Cortex of kidney (tissue), 1 donor: ENCODE measurements at places on chromosomes 13 and 19.

GRCh38 chr13:29547153-29547552 is 48.3 kb downstream of the SLC7A1 start:
- DNase-seq = no peak

GRCh38 chr13:30224732-30225131 is 82.6 kb downstream of the KATNAL1 start:
- DNase-seq = no peak

DNA sequence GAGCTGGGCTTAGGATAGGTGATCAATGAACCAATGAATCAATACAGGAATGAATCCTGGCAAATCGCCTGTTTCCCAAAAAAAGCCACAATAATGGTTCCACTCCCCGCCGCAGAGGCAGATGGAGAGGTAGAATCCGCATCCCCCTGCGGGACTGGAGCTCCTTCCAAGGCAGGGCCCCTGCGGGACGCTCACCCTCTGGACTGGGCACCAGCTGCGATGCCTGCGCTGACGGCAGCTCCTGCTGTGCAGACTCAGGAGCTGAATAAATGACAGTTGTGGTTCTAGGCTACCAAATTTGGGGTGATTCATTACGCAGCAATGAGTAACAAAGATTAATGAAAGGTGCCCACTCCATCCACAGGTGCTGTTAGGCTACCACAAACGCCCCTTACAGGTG is 8.8 kb upstream of the CDC34 start:
- no peak for DNase-seq

DNA sequence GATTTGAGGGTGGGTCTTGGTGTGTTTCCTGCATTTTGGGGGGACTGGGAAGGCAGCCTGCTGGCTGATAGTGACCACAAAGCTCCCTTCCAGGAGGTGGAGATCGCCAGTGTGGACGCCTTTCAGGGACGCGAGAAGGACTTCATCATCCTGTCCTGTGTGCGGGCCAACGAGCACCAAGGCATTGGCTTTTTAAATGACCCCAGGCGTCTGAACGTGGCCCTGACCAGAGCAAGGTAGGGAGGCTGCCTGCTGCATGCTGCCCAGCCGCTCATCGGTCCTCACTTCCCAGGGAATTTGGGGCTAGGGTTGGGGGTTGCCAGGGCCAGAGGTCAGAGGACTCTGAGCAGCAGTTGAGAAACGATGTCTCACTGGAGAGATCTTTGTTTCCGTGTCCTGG is 30.2 kb downstream of the UPF1 start:
- no peak for DNase-seq

DNA sequence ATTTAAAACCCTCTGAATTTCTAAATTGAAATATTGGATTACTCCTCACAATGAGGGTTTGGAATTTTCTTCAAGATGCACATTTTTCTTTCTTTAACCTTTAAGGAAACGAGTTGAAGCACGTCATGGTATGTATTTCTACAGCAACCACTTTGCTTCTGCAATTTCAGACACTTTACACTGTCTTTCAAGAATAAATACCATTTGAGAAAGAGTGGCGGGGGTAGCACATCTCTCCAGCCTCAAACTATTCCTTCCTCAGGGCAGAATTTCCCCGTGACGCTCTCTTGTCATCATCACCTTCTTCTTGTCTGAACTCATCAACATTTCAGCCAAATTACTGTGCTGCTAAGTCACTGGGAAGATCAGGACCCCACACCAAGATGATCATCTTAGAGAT is 1073.4 kb downstream of the EFNB2 start:
- DNase-seq = no peak

- no peak for DNase-seq
These were observed 5.0 kb upstream of the TINCR start for GRCh38 chr19:5572556-5573286.

- DNase-seq = no peak
These were observed 1.5 kb downstream of the CERS1 start for GRCh38 chr19:18894254-18895037.

DNA sequence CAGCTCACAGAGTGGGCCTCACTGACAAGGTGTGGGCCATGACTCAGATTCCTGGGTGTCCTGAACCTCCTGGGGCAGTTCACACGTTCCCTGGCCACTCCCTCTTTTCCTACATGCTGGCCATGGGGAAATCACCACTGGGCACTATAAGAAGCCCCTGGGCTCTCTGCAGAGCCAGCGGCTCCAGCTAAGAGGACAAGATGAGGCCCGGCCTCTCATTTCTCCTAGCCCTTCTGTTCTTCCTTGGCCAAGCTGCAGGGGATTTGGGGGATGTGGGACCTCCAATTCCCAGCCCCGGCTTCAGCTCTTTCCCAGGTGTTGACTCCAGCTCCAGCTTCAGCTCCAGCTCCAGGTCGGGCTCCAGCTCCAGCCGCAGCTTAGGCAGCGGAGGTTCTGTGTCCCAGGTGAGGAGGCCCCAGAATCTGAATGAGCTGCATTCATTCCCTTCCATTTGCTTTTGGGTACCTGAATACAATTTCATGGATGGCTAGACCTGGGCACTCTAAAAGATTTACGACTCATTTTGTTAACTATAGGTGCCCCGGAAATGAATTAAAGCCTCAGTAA is at the start of gene OLFM4:
Gene OLFM4 (plus strand): TSS at position 177 of the 567 bp plus-strand sequence. CDS start 24 bp downstream, at position 201.
- no peak for DNase-seq

DNA sequence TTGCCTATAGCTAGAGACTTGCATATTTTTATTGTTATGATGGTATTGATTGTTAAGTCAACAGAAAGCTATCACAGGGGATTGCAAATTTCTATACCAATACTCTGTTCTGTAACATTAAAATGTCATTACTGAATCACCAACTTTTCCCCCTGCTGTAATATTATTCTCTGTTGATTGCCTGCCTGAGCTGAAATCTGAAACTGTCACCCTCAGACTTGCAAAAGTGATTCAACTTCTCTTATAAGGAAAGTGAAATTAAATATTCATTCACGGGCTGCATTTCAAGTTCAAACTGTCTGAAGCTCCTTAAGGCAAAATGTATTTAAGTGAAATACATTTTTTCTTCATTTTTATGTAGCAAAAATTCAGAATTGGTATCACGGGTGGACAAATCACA is 723.2 kb downstream of the PCDH9 start:
- no peak for DNase-seq

DNA sequence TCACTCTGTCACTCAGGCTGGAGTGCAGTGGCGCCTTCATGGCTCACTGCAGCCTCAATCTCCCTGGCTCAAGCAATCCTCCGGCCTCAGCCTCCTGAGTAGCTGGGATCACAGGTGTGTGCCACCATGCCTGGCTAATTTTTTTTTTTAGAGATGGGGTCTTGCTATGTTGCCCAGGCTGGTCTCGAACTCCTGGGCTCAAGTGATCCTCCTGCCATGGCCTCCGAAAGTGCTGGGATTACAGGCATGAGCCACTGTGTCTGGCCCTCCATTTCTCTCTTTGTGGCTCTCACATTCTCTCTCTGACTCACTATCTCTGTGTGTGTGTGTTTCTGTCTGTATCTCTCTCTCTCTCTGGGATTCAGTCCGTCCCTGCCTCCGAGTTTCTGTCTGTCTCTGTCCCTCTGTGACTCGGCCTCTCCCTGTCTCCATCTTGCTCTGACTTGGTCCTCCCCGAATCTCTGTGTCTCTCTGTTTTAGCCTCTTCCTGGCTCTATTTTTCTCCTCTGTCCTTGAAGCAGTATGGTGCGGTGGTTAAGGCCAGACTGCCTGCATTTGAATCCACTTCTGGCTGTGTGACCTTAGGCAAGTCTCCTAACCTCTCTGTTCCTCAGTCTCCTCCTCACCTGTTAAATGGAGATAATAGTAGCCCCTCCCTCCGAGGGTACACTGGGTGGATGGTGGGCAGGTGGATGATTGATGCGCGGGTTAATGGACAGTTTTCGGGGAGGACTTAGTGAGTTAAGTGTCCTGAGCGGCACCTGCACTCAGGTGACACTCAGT is 11.0 kb downstream of the MEIS3 start:
- no peak for DNase-seq

DNA sequence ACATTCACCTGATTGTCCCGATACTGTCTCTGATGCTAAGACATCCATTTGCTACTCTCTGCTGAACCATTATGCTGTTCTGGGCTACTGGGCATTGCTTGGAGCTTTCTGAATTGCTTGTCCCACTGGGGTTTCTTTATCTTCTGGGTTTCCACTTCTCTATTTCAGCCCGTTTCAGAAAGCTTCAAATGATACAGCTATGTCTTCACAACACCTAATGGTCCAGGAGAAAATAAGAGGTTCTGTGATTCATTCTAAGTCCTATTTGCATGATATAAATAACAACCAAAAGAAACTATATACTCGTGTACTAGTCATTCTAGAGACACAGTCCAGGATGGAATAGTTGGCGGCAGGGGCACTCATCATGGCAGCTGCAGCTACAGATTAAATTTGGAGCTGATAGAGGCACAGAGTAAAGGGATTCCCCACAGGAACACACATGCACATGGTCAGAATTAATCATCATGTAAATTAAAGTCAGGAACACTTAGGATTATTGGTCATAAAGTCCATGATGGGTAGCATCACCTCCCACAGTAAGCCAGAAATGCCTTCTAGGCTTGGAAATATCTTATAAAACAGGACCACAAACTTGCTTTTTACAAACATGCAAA is 33.3 kb upstream of the SCEL start:
- DNase-seq = no peak

DNA sequence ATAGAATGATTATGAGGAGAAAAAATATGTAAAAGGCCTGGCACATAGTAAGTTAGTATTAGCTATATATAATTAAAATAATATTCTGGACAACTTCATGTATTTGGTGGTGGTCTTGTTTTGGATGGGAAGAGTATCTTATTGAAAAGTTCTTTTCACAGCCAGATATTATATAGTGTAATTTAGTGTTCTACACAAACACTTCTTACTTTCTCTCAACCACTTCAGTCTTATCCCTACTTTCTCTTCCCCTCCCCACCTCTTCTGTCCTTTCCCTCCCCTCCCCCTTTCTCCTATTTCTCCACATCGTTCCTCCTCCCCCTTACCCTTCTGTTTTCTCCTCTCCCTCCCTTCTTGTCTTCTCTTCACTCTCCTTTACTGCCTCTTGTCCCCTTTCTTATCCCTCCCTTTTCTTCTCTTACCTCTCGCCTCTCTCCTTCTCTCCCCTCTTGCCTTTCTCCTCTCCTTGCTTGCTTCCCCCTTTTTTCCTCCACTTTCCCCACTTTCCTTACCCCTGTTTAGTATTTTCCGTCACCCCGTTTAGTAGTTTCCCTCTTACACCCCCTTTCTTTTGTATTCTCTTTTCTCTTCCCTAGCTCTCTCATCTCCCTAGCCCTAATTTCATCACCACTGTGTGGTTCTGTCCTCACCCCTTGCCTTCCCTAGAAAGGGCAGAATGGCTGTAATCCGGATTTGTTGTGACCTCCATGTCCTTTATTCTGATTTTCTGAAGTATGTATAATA is 107.2 kb upstream of the MLNR start:
- DNase-seq = no peak

GRCh38 chr13:71067165-71067815 is 799.7 kb downstream of the DACH1 start:
- no peak for DNase-seq

- no peak for DNase-seq
These were observed 841 bp upstream of the ZNF223 start for GRCh38 chr19:44050740-44051649.

DNA sequence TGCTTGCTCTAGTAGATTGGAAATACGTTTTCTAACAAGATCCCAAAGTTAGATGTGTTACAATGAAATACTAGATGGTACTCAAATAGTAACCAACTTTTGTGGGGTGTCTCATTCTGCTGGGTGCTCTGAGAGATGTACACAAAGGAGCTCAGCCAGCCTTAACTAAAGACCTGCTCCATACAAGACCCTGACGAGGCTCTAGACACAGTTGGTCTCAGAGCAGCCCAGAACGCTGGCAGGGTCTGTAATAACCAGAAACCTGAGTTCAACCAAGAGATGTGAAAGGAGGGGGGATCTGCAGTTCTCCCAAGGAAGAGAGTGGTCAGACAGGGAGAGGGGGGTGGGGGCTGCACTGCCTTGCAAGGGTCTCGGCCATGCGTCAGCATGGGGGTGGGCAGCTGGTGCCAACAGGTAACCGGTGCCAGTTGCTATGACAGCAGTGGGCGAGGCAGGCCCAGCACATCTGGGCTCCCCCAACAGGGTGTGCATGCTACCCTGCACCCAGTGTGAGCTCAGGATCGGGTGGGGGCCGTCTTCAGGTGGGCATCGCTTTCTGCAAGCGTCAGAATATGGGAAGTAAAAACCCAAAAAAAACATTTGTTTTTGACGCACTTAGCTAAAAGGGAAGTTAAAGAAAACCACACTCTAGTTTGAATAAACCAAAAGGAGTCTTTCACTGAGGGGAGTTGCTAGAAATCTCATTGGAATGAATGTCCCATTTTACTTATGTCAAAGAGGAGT is 68.0 kb upstream of the GPR183 start:
- DNase-seq = no peak

DNA sequence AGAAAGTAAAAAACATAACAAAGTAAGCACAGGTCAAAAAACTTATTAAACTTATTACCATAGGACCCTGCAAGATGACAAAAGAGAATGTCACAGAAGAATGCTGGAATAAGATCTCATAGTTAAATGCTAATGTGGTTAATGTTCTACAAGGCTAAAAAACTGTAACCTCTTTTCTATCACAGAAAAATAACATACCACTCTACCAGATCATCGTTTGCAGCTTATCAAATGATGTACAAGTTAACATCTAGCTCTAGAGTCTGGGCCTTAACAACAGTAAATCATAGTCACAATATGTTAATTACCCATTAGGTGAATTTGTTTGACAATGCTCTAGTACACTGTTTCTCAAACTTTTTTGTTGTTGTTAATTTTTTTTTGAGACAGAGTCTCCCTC is 53.0 kb downstream of the NUFIP1 start:
- DNase-seq = no peak

GRCh38 chr19:29610574-29611271 is 4.6 kb downstream of the POP4 start:
- DNase-seq = no peak

DNA sequence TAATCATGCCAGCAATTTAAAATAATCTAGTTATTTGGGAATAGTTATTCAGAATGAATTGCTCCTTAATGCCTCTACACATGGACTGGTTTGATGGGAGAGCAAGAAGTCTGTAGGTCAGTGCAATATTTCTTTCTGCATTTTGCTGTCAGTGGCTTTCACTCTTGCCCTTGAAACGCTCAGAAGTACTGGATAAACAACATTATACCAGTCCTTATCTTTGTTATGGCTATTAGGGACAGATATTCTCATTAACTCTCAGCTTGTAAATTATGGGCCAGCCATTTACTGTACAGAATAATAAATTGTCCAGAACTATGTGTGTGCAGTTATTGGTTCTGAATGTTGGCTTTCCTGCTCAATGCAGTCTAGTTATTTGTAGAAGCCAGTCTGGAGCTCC is 224.4 kb downstream of the OXGR1 start:
- no peak for DNase-seq

DNA sequence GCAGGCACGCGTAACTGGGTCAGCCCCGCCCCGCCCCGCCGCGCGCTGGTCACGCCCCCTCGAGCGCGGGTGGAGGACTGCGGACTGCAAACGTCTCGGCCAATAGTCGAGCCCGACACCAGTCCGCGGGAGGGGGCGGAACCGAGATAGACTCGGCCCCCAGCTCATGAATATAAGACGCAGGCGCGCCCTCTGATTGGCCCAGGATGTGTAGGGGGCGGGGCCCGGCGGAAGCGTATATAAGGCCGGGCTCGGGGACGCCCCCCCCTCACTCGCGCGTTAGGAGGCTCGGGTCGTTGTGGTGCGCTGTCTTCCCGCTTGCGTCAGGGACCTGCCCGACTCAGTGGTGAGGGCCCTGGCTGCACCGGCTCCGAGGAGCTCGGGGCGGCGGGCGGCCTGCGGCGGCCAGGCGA is at the start of gene CIRBP:
Gene CIRBP (plus strand): TSS at position 268 of the 413 bp plus-strand sequence. CDS start 1,602 bp downstream, outside the sequence.
- no peak for DNase-seq

- no peak for DNase-seq
These were observed 1447.6 kb downstream of the UQCRFS1 start for GRCh38 chr19:27765397-27765796.

- DNase-seq = no peak
These were observed 434.4 kb upstream of the TSHZ3 start for GRCh38 chr19:31783592-31783991.
